Coronary artery (tissue), 2 donors: ENCODE measurements at places on chromosomes 3 and 15.
A peak's percentile ranks its signal among the peaks of the same experiment; 100 is the strongest.

GRCh38 chr3:23944861-23945662 is at the start of gene NR1D2:
NR1D2 (plus strand) TSS chr3:23945286; CDS start chr3:23945579, 293 bp downstream.
- DNase-seq: peak; percentile 86

- no peak for DNase-seq
Observed at GRCh38 chr15:55555089-55555488, 33.1 kb downstream of the PYGO1 start.

DNA sequence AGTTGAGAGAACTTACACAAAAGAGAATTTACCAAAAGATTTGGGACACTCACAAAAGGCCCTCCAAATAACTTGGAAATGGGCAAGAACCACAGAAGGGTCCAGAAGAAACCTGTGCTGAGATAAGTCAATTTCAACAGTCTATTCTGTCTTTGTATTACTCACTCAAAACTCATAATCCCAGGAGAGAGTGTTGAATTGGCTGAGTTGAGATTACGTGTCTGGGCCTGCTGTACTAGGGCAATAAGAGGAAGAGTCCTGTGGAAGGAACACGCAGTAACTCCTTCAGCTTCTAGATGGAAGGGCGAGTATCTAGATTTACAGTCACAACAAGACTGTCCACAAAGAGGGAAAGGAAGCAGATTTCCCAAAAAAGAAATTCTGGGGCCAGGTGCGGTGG is 42.5 kb upstream of the DYNC1LI1 start:
- no peak for DNase-seq

DNA sequence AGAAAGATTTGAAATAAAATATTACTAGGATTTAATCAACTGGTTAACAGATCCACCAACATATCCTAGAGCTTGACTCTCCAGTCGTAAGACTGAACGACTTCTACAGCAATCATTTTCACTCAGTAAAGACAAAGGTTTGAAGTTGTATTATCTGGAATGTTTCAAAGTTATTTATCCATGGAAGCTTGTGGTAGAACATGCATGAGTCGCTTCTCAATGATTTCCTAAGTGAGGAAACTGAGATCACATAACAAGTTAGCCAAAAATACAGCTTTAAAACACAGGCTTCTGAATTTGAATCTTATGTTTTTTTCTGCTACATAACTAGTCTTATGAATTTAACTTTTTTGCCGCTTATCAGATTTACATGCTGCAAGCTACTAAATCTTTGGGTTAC is 241.8 kb downstream of the FOXP1 start:
- no peak for DNase-seq

GRCh38 chr3:51982838-51983577 is at the start of gene ACY1:
ACY1 (plus strand) TSS chr3:51983535; CDS start chr3:51984065, 530 bp downstream.
- peak; percentile 93 for DNase-seq

- no peak for DNase-seq
Observed at GRCh38 chr15:39598186-39598850, 17.4 kb downstream of the THBS1 start.

GRCh38 chr15:81117581-81117980 is 16.5 kb upstream of the CFAP161 start:
- no peak for DNase-seq

DNA sequence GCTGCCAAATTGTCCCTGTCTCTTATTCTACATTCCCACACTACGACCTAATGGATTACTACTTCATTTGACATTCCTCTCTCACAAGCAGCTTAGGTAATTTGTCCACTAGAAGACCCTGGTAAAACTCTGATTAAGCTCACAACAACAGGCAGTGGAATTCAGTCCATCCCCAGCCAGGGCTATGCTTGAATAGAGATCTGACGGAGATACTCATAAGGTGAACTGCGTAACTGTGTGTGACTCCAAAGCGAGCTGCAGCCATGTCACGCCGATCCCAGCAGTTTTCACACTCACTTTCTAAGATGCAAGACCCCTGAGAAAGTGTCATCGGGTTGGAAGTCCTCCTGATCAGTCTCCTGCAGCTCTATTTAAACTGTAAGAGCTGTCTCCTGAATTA is 25.7 kb upstream of the ROBO2 start:
- no peak for DNase-seq

DNA sequence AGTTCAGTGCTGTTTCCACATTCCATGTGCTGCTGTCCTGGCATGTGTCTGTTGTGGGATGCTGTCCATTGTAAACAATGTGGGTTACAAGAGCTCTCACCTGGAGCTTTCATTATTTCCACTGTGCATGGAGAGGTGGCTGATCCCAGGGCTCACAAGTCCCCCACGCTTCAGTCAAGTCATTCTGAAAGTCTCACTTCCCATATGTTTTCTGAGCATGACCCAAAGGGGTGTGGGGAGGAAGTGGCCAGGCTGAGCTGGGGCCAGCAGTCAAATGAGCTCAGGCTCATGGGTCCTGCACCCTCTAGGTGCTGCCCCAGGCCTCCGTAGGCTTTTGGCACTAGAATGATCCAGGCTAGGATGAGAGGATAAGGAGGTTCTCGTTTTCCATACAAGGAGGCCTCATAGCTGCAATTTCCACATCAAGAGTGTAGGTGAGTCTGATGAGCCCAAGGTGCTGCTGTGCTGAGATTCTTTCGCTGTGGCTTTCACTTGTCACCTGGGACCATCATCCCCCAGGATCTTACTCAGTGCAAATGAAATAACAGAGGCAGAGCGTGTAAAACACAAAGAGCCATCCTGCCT is 22.0 kb downstream of the STARD5 start:
- DNase-seq: no peak

DNA sequence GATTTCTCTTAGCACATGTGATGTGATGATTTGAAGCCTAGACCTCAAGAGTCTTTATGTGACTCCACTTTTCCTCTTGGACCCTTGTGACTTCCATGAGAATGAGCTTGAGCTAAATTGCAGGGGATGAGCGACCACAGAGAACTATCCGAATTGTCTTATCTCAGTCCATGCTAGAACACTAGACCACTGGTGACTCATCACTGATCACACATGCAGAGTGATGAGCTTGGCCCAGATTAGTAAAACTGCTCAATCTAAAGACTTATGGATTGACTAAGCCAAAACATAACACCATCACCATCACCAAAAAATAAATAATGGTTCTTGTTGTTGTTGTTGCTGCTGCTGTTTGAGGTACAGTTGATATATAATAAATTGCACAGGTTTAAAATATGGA is 114.1 kb upstream of the CFAP20DC start:
- DNase-seq: no peak

- no peak for DNase-seq
Observed at GRCh38 chr15:60134609-60135008, 130.5 kb downstream of the FOXB1 start.

DNA sequence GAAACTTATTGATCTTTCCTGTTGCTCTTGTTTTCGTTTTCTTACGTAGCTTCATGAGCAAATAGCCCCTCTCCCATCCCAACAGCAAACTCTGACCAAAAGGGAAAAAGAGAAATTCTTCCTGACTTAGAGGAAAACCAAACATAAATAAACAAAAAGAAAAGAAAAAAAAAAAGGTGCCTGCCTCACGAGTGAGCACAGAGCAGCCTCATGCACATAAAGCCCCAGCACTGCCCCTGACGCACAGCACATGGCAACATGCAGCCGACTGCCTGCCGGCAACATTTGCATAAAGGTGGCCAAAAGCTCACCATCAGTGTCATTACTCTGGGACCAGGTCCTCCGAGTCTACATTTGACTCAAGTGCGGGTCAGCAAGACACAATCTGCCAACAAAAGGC is 6.4 kb downstream of the POC1A start:
- no peak for DNase-seq

- no peak for DNase-seq
Observed at GRCh38 chr3:42123012-42123581, 31.9 kb downstream of the TRAK1 start.

DNA sequence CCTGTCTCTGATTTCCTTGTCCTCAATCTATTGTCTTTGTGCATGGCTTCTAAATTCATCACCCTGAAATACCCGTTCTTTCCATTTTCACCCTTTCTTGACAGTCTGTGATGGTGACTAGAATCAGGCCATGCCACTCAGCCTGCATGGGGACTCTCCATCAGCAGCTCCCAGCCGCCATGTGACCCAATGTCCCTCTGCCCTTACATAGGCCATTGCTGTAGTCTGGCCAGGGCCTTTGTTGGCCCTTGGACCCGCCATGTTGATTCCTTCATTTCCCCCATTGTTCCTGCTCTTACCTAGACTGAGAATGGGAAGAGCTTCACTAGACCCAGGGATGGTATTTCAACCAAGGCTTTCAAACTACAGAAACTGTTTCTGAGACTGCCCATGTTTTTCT is 45.8 kb downstream of the SPSB4 start:
- DNase-seq: no peak

GRCh38 chr3:99506-99905 is 97.1 kb upstream of the CHL1 start:
- no peak for DNase-seq

- DNase-seq: no peak
Observed at GRCh38 chr15:79060175-79060574, 30.4 kb downstream of the RASGRF1 start.

DNA sequence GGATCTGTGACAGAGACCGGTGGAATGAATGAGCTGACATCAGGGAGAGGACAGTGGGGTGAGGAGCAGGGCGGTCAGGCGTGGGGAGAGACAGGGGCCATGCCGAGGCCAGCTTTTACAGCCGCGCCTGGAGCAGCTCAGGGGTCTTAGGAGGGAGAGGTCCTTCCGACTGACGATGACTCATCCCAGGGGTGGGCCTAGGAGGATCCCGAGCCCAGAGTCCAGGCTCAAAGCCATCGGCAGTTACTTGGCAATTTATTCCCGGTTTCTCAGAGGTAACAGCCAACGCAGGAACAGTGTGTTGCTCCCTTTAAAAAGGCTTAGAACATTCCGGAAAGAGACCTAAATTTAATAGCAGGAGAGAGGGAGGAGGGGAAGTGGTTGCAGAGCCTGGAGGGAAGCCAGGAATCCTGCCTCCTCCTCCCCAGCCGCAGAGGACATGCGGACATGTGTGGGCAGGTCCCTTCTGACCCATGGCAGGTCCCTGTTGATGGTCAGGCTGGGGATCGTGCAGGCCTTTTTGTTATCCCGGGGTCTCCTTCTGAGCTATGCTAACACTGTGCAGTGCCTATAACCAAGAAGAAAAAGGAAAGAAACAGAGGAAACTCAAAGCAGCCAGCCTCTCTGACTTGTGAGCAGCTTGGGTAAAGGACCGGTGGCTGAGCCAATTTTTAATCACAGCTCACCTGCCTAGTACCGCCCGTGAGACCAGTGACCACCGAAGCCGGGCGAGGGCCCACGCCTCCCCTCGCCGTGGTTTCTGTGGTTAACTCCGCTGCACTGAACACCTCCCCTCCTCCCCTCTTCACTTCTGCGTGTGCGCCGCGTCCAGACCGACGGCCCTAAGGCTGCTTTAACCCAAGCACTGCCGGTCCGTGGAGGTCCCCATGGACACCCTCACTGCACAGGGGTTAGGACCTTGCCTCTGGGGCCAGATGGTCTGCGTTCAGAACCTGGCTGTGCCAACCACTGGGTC is 392.4 kb upstream of the PROK2 start:
- no peak for DNase-seq

GRCh38 chr15:38307861-38308641 is 55.4 kb downstream of the SPRED1 start:
- DNase-seq: no peak

- no peak for DNase-seq
Observed at GRCh38 chr15:87021751-87022150, 942.1 kb downstream of the AGBL1 start.

DNA sequence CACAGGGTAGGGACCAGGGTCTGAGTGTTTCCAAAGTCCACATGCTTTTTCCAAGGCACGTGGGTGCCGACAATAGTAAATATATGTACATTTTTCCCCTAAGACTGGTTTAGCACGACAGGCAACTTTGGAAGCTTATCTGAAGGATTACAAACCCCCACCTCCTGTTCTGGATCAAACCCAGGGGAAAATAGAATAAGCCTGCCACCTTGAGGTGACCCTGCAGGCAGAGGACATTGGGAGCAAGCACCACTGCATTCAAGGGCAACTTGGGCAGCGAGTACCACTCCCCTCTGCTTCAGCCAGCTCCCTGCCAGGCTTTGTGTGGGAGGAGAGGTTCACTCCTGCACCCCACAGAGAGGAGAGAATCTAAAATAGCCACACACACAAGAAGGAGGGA is 44.8 kb downstream of the KBTBD12 start:
- DNase-seq: no peak

DNA sequence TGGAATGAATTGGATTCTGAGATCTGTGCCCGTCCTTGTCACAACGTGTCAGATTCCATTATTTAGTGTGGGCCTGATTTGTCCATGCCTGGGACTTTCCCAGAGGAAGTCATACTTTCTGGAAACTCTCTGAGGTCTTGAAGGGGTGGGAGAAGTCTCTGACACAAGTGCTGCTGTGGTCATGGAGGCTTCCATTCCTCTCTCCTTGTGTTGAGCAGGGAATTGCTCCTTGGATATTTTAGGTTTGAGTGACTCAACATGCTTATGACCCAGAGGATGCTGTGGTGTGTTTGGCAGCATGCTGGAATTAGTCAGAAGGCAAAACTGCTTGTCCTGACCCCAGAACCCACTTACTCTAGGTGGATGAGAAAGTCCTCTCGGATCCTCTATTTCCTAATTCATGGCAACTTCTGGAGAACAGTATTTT is 132.1 kb downstream of the LPP start:
- DNase-seq: peak; percentile 90
